ENCODE measurements at places on chromosomes 13 and 19. TPM values are rescaled to one million over a fixed set of nuclear protein-coding genes. Genes with fewer than 3 reads are reported as not detected.

- no peak for ATAC-seq
These were observed 144.1 kb upstream of the MIR17HG start for GRCh38 chr13:91203430-91203829.

CATSPERD gene
- total RNA-seq: 0.47 TPM

GRCh38 chr19:37932985-37933936 is 26.3 kb downstream of the SIPA1L3 start:
- ATAC-seq: no peak

DNA sequence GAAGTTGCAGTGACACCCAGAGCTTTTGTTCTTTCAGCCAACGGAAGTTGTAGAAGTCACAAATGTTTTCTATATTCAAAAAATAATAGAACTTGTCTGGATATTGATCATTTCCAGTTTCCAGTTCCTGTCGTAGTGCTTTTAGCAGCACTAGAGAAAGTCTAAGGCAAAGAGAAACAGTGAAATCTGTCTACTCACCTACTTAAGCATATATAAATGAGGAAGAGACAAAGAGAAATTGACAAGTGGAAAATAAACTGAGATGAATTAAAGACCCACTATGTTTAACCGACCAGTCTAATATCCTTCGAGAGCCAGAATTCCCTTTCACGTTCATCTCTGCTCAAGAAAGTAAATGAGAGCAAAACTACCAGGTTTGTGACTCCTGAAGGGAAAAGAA is 36.7 kb downstream of the DACH1 start:
- no peak for ATAC-seq

DNA sequence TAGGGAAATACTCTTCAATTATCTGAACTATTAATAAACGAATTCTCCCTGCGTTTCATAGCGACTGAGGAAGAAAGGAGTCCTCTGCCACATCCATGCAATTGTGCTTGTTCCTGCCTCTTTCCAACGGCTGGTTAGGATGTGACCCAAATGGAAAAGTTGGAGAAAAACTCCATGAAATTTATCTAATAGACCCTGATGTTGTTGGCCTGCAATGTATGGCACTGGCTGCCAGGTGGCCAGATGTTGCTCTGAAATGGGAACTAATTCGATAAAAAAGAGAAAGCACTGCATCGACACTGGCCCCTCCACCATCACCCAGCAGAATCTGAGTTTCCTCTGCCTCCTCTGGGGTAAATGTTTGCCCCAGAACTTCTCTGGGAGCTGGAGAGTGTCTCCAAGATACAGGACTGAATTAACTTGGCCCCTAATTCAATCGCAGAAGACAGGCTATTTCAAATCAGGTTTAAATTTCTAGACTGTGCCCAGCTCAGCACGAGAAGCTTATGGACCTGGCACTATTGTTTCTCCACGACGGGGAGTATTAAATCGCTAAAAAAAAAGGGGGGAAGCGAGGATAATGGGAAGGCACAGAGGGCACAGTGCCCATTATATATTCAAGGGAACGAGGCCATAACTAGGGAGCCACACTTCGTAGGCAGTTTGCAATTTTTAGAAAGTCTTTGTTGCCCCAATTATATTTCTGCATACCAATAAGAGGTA is 103.9 kb downstream of the ZIC5 start:
- ATAC-seq: no peak

TICAM1 gene
- total RNA-seq: 3.6 TPM
